Fibroblast of skin of left biceps (primary cell): ENCODE measurements at places on chromosomes 4 and X.

GRCh38 chr4:153595894-153596601, 88.0 kb upstream of the TLR2 start:
- no peak for DNase-seq

GRCh38 chr4:154818230-154818629, 37.2 kb downstream of the RBM46 start:
- no peak for DNase-seq

DNA sequence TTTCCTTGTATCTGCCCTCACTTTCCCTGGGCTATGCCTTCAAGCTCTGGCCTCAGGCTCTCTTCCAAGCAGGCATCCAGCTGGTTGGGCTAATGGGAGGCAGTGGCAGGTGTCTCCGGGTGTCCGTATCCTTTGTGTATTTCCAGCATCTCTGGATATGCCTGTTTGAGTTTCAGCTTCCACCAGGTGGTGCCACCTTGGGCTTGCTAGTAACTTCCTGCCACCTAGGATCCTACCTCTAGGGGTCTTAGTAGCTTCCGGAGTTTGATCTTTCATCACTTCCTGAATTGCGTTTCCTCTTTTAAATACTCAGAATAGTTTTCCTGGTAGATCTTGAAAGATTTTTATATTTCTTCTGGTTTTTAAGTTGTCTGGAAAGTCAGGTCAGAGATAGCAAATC, 23.2 kb upstream of the ANOS1 start:
- DNase-seq, result no peak

DNA sequence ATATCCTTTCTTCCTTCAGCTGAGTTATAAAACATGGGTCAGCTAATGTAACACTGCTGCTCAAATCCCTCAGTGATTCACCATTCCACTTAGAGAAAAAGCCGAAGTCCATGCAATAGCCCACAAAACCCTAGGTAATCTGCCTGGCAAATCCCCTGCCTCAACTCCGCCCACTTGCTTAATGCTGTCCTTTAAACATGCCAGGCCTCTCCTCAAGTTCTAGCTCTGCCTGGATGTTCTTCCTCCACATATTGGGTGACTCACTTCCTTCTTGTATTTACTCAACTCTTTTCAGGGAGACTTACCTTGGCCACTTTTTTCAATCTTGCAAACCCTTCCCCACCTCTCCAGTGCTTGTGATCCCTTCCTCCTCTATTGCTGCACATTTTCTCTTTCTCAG, 89.8 kb downstream of the EMCN start:
- peak; percentile 7 for DNase-seq

DNA sequence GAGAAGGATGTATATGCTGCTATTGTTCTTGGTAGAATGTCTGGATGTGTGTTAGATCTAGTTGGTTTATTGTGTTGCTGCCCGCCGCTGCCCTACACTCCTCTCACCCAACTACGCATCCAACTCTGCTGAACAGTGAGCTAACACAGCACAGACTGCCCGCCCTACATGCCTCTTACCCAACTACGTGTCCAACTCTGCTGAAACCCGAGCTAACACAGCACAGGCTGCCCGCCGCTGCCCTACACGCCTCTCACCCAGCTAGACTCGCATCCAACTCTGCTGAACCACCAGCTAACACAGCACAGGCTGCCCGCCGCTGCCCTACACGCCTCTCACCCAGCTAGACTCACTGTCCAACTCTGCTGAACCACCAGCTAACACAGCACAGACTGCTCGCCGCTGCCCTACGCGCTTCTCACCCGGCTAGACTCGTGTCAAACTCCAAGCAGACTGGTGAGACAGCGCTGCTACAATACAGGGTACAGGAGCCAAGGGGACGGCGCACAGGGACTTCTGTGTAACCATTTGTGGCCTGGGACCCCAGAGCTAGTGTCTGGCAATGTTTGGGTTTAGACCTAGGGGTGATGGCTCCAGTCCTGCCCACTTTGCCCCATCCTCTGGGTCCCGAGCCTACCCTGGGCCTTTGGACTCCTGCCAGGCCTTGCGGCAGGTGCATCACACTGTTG, 11.6 kb upstream of the CTBP1 start:
- DNase-seq, result no peak

GRCh38 chrX:79161655-79162054, 17.2 kb downstream of the GPR174 start:
- no peak for DNase-seq

DNA sequence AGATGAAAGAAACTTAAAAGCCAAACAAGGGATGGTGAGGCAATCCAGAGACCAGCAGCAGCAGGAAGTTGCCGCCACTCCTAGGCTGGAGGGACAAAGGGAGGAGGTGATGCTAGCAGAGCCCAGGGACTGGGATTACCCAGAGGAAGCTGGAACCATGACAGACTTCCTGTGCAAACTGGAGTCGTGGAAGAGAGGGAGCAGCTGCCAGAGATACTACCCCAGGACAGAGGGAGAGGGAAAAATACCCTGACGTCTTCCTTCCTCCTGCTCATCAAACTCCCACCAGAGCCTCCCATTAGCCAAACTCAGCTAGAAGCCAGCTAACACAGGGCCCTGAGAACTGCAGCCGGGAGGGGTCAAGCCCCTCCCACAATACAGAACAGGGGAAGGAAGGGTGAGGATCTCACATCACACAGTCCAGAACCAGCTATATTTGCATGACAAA, 101.2 kb upstream of the KLF3 start:
- no peak for DNase-seq

DNA sequence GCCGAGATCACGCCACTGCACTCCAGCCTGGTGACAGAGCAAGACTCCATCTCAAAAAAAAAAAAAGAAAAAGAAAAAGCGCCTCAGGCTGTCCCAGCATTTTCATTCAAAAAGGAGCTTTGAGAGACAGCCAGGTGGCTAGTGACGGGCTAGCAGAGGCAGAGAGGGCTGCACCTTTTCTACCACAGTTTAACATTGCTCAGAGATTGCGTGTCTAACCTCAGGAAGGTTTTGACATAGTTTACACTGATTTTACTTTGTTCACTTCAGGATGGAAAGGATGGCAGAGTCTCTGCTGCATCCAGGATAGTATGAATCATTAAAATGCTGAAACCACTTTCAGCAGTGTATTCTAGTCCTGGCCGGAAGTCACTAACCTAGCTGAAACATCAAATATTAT, 28.1 kb downstream of the ZFP42 start:
- DNase-seq, result no peak

DNA sequence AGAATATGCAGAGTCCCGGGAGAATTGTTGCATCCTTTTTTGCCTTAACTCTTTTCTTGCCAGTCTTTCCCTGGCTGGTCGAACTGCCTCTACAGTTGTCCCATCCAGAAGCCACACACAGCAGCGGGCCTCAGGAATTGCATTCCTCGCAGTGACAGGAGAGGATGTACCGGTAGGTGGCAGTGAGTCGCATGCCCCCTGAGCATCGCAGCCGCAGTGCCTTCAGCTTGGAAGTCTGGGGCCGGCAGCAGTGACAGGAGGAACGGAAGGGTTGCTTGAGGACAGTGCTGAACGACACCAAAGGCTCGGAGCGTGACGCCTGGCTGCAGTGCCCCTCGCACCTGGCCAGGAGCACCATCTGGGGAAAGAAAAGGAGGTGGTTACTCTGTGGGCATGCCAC, 23.5 kb downstream of the NDP start:
- no peak for DNase-seq

DNA sequence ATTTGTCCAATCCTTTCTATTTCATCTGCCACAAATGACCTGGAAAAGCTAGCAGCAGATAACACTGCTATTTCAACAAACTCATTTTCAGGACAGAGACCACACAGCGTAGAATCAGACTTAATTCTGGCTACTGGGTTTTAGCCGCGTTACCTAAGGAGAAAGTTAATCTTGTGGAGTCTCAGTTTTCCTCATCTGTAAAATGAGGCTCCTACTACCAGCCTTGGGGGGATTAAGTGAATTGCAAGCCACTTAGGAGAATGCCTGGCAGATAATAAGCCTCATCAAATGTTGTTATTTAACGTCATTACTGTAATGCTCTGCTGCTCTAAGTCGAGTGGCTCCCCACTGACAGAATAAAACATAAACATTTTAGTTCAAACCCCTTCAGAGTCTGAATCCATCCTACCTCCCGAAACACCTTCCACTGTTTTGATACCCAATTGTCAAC, 1.4 kb downstream of the CCNI start:
- no peak for DNase-seq

- no peak for DNase-seq
Measured at GRCh38 chr4:98771959-98772632, 113.7 kb upstream of the TSPAN5 start.

- no peak for DNase-seq
Measured at GRCh38 chr4:77989968-77990367, 67.2 kb upstream of the FRAS1 start.

- DNase-seq, result no peak
Measured at GRCh38 chr4:684623-685327, 4.2 kb downstream of the SLC49A3 start.

GRCh38 chr4:138909587-138909986, 106.0 kb upstream of the NOCT start:
- DNase-seq, result no peak

GRCh38 chrX:72009731-72010130, 99.1 kb downstream of the NHSL2 start:
- DNase-seq, result no peak

- DNase-seq, result no peak
Measured at GRCh38 chr4:7344636-7345155, 90.0 kb downstream of the PSAPL1 start.

DNA sequence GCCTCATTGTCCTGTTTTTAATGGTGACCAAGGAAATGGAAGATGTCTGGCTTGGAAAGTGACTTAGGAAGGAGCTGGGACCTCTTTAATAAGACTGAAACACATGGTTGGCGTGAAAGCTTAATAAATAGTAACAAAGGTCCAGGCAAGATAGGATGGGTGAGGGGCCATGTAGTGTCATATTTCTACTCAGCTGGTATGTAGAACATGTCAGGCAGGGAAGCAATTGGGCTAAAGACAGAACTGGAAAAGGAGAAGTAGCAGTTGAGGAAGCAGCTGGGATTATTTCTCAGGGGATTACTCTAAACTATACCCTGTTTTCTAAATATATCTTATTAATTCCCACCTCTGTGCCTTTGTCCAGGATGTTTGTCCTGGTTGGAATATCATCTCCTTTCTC, 18.6 kb downstream of the ITGB1BP2 start:
- no peak for DNase-seq

GRCh38 chrX:31061091-31061490, 10.8 kb downstream of the FTHL17 start:
- DNase-seq, result no peak

GRCh38 chr4:121338518-121338917, 42.3 kb downstream of the QRFPR start:
- DNase-seq, result no peak

DNA sequence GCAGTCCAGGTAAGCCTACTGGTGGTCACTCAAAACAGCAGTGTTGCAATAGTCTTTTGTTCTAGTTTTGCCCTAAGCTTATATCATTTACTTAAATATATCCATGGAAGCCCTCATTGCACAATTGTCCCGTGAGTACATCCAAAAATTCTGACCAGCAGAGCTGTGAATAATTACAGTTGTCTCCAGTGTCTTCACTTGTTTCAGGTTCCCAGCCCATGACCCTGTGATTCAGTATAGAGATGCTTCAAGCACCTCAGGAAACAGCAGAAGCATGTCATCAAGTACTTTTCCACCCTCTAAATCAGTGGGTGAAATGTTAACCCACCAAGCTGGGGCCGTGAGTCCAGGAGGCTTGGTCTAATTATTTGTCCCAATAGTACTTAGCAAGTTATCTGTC, 214.9 kb upstream of the RPS6KA3 start:
- DNase-seq, result no peak

DNA sequence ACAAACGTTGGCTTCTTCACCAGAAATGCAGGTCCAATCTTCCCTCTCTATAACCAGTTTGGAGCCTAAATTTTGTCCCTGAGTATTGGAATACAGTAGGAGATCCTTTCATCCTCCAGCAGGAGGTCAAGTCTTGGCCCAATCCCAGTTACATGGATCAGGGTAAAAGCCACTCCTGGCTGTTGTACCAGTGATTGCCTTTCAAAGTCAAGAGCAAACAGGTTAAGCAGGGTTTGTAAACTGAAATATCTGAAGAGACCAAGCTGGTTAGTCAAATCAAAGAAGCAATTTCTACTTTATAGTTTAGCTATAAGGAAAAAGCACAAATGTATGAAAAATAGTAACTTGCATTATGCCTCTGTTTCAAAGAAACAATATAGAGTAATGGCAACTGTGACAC, 329.4 kb downstream of the NAF1 start:
- no peak for DNase-seq

GRCh38 chrX:10062352-10062751, 94.4 kb upstream of the CLCN4 start:
- DNase-seq, result no peak

DNA sequence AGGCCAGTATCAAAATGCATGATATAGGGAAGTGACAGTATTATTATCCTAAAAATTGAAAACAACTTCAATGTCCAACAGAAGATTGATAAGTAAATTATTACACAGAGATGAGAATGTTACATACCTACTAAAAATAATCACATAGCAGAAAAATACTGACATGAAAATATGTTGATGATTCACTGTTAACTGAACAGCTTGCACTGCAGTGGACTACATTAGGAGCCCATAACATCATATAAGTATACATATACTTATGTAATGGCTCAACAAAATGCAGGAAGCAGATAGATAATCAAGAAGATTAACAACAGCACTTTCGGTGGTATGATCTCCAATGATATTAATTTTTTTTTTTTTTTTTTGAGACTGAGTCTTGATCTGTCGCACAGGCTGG, 7.1 kb downstream of the CLOCK start:
- no peak for DNase-seq

GRCh38 chrX:38882894-38883626, 81.8 kb downstream of the MID1IP1 start:
- DNase-seq, result peak; percentile 14

- DNase-seq, result no peak
Measured at GRCh38 chrX:88613338-88613737, 133.7 kb upstream of the CPXCR1 start.

DNA sequence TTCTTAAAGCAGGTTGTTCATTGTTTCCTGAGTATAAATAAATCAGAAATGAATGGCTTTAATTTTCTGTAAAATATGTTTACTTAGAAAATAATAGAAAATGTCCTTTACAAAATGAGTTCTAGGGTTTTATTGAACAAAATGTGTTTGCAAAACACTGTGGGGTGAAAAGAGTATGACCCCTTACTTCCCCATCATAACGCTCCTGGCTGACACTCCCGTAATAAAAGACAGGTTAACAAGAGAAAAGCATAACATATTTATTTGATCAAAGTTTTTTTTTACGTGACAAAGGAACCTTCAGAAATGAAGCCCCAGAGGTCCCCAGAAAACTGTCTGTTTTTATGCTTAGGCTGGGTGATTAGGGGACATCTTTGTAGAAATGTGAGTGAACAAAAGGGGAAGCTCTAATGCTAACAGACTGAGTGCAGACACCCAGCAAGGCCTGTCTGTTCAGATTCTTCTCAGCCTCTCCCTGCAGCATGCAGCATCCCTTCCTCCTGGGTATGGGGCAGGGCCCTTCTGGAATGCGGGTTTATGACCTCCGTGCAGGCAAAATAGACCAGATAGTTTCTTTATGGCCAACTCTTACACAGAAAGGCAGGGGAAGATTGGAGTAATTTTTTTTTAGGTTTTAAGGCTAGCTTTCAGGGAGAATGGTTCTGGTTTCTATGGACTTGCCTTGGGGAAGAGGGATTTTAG, 26.1 kb downstream of the ZFP42 start:
- no peak for DNase-seq

GRCh38 chr4:128227991-128228571, 59.5 kb downstream of the PGRMC2 start:
- no peak for DNase-seq
